ENCODE measurements at places on chromosomes 2 and 18.

DNA sequence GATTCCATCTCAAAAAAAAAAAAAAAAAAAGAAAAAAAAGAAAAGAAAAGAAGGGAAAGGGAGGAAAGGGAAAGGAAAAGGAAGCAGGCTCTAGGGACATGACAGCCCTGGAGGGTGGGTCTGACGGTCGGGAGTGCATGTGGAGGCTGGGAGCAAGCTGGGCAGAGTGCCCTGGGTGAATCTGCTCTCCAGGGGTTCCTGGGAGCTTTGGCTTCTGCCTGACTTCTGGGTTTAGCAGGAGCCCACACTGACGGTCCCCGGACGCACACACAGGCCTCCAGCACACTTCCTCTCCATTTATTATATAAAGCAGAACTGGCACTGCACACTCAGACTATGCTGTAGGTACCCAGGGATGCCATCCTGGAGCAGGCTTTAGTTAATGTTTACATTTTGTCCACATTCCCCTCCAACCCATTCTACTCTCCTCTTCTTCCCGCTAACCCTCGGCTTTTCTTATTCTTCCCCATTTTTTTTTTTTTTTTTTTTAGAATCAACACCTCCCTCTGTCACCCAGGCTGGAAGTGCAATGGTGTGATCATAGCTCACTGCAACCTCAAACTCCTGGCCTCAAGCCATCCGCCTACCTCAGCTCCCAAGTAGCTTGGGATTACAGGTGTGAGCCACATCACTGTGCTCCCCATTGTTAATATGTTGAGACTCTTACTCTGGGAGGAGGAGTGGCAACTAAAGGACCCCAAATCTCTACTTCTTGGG is 151.1 kb upstream of the SLC1A4 start:
- peak; percentile 54 for ATAC-seq

- no peak for ATAC-seq
Measured at GRCh38 chr2:88057437-88057844, 1.9 kb upstream of the KRCC1 start.

DNA sequence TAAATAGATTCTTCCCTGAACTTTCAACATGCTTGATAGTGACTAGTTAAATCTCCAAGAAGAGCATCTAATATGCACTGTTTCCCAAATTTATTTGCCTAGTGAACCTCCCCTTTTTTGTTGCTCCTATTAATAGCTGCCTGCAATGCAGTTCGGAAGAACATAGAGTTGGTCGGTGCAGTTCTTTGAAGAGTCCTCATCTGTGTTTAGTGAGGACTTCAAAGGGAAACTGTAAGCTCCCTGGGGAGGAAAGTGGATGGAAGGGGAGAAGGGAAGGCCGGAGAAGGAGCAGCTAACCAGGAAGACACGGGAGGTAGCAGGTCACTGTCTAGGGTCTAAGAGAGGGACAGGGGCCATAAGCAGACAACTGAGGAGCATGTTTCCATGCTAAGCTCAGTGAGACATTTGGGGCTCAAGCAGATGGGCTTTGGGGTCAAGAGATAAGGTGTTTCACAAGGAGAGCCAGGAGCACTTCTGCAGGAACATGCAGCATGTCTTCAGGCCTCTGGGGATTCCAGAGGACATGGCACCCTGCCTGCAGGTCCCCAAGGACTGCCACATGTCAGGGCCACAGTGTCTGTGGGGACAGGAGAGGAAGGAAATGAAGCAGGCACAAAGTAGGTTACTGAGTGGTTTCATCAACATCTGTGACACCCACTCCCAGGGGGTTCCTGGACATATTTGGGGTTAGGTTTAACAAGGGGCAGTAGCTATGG is 48.7 kb upstream of the ANXA4 start:
- no peak for ATAC-seq

GRCh38 chr2:185374878-185375277 is 363.7 kb upstream of the FSIP2 start:
- no peak for ATAC-seq

DNA sequence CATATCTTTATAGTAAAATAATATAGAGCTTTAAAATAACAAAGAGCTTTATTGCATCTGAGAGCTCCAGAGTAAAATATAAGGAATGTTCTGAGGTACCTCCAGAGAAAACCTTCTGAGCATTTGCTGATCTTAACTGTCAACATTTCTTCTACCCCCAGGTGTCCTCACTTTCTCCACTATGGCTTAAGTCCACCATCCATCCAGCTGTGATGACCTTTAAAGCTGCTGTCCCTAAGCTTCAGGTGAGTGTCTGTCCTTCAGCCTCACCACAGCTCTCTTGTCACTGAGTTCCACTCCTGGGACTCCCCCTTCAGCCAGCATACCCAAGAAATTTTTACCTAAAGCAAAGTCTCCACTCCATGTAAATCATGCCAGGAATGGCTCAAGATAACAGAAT is 137.9 kb downstream of the MYO5B start:
- no peak for ATAC-seq

DNA sequence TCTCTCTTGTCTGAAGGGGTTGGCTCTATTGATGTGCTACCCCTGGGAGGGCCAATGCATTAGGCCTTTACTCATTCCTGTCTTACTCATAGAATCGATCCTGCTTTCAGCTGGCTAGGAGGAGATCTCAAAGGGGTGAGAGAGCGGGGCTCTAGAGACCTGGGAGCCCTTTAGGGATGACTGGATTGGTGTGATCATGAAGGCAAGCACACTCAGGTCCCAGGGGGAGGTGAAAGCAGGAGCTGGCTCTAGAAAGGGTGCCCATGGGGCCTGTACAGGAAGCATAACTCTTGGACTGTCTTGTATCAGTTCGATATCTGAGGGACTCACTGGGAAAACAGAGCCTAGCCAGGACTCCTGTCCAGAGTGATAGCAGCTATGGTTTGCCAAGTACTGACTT is 47.8 kb downstream of the INPP4A start:
- ATAC-seq: no peak

- peak; percentile 16 for ATAC-seq
Measured at GRCh38 chr2:197358931-197359330, 48.4 kb upstream of the ANKRD44 start.

DNA sequence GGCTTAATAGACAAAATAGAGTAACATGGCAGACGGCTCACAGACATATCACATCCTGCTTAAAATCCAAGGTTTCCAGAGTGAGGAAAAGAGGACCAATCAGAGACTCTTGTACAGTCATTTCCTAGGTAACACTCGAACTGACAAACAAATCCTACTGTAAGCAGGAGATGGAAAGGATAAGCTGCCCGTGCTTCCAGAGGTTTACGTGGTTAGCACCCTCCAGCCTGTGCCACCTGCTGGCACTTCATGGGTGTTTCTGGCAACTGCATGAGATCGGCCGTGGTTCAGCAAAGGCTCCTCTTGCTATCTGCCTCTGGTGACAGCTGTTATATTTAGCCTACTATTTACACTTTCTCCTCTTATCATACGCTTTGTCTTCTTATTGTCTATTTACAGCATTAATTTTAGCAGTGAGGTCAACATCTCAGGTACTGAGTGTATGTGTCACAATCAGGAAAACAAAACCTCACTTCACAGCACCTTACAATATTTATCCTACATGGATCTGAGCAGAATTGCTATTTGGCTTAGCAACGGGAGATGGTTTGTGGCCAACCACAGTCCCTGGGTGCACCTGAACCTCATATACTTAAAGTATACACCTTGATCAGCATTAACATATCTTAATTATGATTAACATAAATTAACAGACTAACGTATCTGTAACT is 226.9 kb downstream of the TMEM163 start:
- peak; percentile 60 for ATAC-seq

- no peak for ATAC-seq
Measured at GRCh38 chr2:38658613-38659012, 7.3 kb upstream of the GALM start.

- ATAC-seq: no peak
Measured at GRCh38 chr18:46319783-46320182, 215.6 kb downstream of the HAUS1 start.

All from SK-N-SH treated with all-trans-retinoic acid at 6 μM for 48 hours (cell line).